Right ventricle myocardium inferior (tissue), 1 donor: ENCODE measurements at places on chromosomes 7 and 10.

DNA sequence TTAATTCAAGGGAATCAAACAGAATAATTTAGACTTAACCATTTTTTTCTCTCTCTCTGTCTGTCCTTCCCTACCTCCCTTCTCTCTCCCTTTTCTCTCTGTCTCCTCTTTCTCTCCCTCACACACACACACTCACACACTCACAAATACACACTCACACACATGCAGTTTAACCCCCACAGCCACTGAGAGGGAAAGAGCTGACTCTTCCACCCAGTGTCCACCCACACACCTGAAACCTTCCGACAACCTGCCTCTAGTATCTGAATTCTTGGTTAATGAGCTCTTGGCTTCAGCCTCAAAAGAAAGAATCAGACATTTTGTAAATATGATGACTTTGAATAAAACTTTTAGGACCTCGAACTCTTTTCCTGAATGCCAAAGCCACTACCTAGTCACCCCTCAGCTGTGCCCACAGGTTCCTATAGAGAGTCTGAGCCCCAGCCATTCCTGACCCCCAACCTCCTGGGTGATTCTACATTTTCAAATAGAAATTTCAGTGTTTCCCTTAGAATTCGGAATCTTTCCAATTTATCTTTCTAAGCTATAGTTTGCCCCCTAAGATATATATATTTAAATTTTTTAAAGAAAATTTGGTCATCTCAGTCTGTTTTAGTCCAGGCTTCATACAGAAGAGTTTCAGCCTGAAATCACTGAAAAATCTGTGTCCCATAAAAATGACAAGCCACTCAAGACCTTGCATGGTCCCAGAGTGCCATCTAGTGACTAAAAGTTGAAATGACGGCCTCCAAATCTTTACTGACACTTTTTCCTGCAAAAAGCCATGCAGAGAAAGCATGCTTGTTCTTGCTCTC lies 202.8 kb downstream of the IPMK start:
- DNase-seq = no peak

- no peak for DNase-seq
Observed at GRCh38 chr10:109996766-109997171, 11.0 kb upstream of the ADD3 start.

DNA sequence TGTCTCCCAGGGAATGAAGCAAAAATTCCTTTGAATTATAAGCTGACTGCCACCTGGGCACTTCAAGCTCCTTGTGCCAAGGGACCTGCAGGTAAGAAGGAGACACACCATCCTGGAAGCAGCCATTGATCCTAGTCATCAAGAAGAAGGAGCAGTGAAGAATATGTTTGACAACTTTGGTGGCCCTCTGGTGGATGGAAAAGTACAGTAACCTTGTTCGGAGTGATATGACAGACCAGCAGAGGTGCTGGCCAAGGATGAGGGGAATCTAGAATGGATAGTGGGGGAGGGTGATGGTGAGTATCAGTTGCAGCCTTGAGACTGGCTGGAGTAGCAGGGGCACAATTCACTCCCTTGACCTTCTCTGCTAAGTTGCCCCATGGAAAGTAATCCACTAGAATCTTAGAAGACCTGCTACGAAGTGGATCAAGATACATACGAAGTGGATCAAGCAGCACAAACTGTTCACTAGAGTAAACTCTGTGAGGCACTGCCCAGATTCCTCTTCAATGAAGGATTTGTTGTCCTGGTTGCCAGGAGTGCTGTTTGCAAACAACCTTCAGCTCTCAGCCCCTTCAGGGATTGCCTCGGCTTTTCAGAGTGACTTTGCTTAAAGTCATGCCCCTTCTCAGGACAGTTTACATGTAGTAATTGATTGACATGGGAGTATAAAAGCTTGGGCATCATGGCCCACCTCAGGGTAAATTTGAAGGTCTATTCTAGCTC lies 44.8 kb upstream of the ORC5 start:
- no peak for DNase-seq

DNA sequence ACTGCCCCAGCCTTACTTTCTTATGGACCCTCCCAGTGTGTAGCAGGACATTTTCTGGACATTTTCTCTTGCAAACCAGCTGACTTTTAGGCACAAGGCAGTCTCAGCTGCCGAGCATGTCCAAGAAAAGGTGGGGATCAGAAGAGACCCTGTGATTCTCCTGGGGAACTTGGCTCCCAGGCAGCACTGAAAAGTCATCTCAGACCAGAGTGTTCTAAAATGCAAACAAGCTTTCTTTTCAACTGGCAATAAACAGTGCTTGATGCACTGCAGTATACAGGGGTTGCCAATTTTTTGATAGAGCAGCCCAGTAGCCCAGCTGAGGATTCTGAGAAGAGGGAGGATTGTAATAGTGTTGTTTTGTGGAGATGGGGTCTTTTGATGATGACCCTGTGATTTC lies 168.0 kb upstream of the PHYHIPL start:
- DNase-seq = no peak

- DNase-seq = peak; percentile 64
Observed at GRCh38 chr7:135161669-135162068, 8.8 kb downstream of the CYREN start.

DNA sequence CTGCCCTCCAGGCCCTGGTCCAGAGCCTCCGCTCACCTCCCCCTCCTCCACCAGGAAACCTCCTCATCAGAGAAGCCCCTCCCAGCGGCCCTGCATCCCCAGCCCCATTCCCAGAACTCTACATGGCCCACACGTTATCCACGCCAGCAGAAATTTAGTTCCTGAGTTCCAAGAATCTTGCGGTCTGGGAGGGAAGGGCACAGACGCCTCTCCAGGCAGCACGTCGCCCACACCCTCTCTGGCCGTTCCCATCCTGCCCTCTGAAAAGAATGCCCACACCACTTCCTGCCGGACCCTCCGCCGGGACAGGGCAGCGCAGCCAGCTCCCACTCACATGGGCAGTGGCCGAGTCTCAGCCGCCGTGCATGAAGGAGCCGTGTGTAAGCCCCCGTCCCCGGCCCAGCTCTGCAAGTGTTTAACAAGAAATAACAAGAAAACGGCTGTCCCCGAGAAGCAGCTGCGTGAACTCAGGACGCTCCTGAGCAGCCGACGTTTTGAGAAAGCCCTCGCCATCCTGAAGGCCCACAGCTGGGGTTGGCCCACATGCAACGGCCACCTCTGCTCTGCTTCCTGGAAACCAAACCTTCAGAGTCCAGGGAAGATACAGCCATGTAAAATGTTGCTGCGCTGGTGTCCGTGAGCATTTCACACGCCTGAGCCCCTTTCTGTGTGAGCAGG lies 17.4 kb downstream of the ADGRA1 start:
- no peak for DNase-seq

DNA sequence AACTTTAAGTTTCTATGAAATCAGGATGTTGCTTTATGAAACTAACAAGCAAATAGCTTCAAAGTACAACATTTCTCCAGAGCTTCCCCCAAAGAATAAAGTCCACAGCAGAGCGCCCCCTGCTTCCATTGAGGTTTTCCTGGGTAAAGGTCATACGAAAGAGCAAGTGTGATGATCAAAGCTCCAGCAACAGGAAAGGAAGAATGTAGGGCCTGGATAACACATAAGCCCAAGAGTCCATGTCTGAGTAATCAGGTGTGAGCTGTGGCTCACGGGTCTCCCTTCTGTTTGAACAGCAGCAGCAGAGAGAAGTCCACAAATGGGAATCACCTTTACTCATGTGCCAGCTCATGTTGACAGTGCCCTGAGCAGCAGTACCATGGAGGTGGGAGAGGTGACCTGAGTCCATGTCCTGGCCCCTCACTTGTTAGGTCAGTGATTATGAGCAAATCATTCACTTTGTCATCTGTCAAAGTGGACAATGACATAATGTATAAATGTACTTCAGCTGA lies 50.5 kb downstream of the MRPL32 start:
- no peak for DNase-seq

DNA sequence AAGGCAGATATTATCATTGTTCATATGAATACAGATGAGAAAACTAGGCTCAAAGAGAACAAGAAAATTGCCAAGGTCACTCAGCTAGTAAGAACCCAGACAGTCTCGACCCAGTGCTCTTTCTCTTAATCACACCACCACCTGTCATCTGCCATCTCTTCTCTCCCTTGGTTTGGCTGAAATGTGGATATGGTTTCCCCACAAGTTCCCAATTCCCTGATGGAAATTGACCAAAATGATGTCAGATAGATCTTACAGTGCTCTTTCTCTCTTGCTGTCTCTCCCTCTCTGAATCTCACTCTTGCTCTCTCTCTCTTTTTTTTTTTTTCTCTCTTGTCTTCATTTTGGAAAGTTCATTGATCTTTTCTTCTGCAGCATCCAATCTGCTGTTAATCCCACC lies 9.1 kb downstream of the C10orf90 start:
- no peak for DNase-seq

GRCh38 chr10:31242902-31243301 lies 76.1 kb upstream of the ZEB1 start:
- DNase-seq = no peak

DNA sequence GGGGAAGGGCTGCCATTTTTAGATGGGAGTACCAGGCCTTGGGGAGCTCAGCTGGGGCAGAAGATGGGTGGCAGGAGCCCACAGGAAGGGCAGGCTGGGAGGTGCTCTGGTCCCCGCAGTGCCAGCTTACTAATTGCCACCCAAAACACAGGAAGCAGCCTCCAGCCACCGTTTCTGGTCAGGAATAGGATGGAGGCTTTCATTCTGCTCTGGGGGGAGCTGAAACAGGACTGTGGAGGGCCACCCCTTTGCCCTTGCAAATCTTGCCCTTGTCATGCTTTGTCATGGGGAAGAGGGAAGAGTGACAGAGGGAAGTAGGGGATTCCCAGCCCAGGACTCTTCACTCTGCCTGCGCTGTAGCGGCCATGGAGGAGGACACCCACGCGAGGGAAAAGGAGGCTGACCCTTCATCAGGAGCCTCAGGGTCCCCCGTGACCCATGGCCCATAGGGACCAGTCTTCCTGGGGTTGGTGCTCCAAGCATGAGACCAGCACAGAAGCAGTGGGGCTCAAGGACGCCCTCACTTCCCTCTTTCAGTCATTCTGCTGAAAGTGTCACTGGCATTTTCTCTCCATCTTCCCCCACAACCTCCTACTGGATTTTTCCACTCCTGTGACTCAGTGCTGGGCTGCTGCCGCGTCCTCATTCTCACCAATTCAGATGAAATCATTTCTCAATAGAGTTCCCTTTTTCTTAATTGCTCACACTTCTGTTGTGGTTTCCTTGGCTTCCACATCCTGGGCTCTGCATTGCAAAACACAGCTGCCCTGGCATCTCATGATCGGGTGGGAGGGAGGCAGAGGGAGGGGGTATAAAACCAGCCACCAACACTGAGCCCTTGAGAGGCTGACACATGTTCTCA lies 61.9 kb downstream of the MKI67 start:
- peak; percentile 89 for DNase-seq

- DNase-seq = no peak
Observed at GRCh38 chr7:77466450-77466849, 50.3 kb upstream of the GSAP start.
